ENCODE measurements at places on chromosomes 4 and X.

- DNase-seq: no peak
These were observed 1012.0 kb downstream of the RPA4 start for GRCh38 chrX:97895751-97896150.

DNA sequence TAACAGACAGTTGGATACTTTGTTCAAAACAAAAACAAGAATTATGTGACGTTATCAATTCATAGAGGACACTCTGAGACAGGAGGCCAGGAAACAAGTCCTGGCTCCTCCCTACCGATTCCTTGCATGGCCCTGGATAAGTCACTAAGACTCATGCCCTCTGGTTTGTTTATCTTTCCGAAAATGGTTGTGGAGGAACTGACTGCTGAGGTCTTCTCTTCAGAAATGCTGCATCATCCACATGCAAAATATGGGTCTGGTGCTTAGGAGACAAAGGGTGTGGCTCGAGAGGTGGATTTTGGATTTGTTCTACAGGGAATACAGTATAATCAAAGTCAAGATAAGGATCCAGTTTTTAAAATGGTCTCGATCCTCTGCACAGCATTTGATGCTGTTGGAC, 130.9 kb downstream of the RELL1 start:
- DNase-seq: no peak

GRCh38 chrX:75648803-75649588, 126.2 kb upstream of the ZDHHC15 start:
- no peak for DNase-seq

- no peak for DNase-seq
These were observed 59.1 kb downstream of the FAM184B start for GRCh38 chr4:17722356-17722700.

GRCh38 chr4:153067376-153067775, 131.3 kb downstream of the FHDC1 start:
- no peak for DNase-seq

DNA sequence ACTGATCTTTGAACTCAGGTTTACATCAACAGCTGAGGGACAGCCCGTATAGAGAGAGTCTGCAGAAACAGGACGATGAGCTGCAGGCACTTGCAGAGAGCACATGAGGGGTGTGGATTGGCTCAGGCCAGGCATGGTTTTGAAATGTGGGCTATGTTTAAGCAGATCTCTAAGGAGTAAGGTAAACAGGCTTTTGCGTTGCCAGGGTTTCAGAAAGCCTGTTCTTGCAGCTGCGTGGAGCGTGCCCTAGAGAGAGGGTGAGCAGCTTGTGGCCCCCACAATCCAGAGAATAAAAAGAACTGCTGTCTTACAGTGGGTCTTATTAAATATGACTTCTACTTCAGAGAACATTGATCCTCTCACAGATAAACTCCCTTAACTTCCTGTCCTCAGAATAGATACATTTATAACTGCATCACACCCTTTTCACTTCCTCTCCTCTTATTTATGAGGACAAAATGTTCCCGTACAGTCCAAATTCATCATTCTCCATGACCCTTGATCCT, 64.1 kb downstream of the TMA16 start:
- DNase-seq: no peak

DNA sequence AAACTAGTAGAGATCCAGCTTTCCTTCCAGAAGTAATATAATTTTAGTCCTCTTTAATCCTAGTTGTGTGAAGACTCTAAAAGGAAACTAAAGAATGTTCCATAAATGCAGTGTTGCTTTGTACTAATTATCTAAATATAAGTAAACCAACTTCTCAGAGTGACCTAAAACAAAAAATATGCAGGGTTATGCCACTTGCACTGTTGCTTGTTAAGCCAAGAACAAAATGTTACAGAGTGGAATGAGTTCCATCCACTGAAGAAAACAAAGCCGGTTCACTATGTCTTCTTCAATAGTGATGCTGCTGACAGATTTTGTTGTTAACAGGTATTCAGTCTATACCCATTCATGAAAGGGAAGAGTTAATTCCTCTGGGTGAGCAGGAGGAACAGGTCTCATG, 252.0 kb upstream of the DIAPH2 start:
- DNase-seq: no peak

- DNase-seq: no peak
These were observed 91.2 kb downstream of the RLIM start for GRCh38 chrX:74523224-74523623.

DNA sequence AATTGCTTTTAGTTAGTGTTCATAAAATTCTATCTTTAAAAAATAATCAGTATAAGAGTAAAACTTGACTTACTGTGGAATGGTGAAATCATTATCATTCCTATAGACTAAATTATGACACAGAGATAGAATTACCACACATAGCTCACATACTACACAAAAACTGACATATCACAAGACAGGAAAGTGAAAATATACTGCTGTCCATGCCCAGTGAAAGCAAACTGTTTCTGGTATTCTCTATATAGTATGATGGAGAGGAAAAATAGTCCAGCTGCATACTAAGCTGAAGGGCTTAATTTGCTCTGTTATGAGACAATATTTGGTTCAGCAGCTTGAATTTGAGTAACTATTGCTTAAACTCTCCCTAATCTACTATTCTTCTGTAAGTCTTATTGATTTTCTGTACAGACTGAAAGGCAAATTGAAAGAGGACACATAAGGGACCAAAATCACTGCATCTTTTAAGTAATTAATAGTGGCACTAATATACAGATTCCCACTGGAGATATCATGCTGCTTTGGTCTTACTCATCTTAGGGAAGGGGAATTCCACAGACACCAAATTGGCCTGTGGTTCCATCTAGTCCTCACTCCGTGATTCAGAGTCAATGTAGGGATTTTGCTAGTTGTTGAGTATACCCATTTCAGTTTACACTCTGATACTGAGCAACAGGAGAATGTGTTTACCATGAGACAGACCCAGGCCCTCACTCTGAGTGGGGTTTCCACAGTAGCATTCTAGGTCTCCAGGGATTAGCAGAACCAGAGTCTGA, 47.4 kb upstream of the AGA start:
- DNase-seq: no peak

DNA sequence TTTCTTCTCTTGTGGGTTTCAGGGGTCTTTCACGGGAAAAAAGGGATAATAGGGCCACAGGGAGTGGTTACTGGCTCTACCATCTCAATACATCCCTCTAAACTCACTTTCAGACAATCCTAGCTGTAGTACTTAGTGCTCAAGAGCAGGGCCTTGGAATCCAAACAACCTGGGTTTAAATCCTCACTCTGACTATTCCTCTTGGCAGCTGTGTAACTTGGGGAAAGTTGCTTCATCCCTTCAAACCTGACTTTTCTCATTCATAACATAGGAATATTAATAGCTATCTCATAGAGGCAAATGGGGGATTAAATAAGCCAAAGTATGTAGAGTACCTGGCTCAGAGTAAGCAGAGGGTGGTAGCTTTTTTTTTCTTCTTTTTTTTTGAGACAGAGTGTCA, 32.4 kb downstream of the CCNG2 start:
- DNase-seq: no peak

DNA sequence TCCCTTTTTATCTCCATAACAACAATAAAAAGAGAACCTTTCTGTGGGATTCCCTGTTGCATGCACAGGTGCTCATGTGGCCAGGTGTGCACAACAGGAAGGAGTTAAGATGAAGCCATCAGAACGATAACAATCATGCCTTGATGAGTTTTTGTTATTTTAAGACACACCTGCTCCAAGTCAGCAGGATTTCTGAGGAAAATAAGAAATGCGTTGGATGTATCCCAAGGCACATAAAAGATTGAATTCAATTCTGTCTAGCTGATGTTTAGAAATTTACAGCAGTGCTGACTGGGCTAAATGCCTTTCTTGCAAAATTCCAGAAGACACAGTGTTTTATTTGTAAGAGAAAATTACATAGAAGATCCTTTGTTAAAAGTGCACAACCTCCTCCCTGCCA, 1678.2 kb downstream of the ARAP2 start:
- DNase-seq: no peak

DNA sequence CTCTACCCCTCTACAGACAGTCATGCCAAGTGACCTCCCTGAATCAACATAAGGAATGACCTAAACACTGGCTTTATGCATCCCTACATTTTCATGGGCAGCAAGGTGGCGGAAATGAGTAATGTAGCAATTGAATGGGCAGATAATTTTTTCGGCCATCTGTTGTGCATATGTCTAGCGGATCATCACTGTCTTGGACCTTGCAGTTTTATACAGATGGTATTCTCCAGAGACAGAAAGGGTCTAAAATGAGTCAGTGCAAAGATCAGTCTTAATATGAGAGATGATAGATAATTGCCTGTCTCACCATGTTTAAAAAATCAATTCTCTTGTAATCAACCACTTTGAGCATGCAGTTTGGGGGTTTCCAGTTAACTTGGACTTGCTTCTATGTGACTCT, 177.3 kb upstream of the DKK2 start:
- DNase-seq: no peak

- DNase-seq: no peak
These were observed 353.1 kb upstream of the NR3C2 start for GRCh38 chr4:148795156-148795864.

- peak; percentile 34 for DNase-seq
These were observed 5.6 kb upstream of the TEC start for GRCh38 chr4:48275247-48275646.

DNA sequence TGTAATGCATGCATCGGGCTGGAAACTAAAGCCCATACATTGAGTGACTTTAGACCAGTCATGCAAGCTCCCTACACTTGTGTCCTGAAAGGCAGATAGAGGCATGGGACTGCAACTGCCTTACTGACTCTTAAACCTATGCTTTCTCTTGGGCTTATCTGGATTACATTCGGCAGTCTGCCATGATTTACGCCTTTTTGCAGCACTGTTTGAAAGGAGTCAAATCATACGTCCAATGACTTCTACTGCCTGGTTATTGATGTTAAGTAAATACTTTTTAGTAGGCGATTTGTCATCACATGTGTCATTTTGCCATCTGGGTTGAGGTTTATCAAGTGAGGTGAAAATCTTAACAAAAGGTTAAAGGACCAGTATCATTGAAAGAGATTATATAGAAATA, 31.5 kb downstream of the SORBS2 start:
- no peak for DNase-seq

DNA sequence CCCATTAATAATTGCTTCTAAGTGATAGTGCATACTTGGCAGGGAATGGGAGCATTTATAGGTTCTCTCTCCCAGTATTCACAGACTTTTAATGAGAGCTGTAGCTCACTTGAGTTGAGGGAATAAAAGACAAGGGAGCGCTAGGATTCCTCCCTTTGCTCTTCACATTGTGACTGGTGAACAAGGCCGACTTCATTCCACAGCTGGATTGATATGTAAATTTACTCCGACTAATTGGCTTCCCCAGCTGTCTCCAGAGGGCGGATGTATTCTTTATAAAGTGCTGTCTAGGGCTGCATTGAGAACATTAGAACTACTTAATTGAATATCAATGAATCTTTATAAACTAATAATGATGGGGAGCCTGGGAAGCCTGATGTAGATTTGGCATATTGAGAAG, 63.4 kb downstream of the GPR50 start:
- no peak for DNase-seq

GRCh38 chrX:73401591-73402266, 45.1 kb upstream of the CDX4 start:
- no peak for DNase-seq

DNA sequence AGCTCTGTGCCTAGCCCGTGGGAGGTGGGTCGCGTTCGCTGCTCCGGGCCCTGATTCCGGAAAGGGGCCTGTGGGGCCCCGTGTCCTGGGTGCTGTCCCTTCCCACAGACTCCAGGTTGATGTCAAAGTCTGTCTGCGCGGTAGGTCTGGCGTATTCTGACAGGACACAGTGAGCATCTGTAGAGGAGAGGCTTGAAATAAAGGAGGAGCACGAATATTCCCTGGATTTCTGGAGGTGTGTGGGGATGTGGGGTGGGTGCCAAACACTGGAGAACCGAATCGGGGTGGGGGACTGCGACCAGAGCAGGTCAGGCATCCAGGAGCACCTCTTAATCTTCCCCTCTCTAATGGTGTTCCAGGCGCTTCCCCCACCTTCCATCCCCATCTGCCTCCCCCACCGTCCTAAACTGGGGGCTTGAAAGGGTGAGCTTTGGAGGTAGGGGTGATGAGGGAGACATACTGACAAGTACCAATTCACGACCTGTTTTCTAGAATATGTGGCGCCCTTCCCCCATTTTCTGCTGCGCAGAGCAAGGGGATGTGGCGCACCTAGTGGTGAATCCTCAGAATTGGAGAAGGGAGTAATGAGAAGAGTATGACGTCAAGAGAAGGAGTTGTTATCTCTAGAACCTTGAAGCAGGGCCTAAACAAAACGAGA, 877 bp downstream of the GPRASP1 start:
- peak; percentile 32 for DNase-seq

- no peak for DNase-seq
These were observed 20.2 kb downstream of the PRSS48 start for GRCh38 chr4:151297170-151297569.

DNA sequence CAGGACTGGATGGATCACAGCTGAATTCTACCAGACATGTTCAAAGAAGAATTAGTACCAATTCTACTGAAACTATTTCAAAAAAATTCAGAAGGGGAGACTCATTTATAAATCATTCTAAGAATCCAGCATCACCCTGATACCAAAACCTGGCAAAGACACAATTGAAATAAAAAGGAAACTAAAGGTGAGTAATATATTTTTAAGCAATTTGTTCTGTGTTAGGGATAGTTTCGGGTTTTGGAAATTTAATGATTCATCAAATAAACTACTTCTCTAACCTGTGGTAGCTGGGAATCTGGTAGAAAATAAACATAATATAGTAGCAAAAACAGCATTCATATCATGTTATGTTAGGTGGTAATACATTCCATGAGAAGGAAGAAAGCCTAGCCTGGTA, 662.2 kb upstream of the BOD1L1 start:
- no peak for DNase-seq

DNA sequence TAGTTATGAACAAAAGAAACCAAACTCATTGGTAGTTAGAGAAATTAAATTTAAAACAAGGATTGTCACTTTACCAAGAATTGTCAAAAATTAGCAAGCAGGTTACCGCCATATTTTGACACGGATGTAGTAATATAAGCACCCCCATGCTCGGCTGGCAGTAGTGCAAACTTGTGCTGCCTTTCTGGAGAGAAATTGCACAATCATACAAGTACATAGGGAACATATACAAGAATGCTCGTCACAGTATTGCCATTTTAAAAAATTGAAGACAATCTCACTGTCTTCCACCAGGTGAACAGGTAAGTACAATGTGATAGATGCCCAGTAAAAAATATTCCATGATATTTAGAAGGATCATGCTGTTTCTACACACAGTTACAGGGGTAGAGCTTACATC, 55.6 kb upstream of the SLC39A8 start:
- DNase-seq: no peak

- DNase-seq: no peak
These were observed 112.5 kb downstream of the LDB2 start for GRCh38 chr4:16785793-16786527.

GRCh38 chrX:133813971-133814370, 171.4 kb downstream of the GPC3 start:
- DNase-seq: no peak

GRCh38 chrX:13903405-13903804, 86.5 kb upstream of the GPM6B start:
- DNase-seq: no peak

- no peak for DNase-seq
These were observed 88.8 kb upstream of the ESX1 start for GRCh38 chrX:104343428-104344129.

- DNase-seq: no peak
These were observed 1950.9 kb upstream of the TENM3 start for GRCh38 chr4:180292339-180292738.

Data from GM13976 (cell line).